ENCODE measurements at places on chromosomes 4 and X. TPM values are rescaled to one million over a fixed set of nuclear protein-coding genes. Genes with fewer than 3 reads are reported as not detected.

NLRP2B gene
- not detected for polyA plus RNA-seq

TCEAL2 gene
- 2.0 TPM for polyA plus RNA-seq

ALAS2 gene
- 39.7 TPM for polyA plus RNA-seq

HERC3 gene
- 18.3 TPM for polyA plus RNA-seq

TEX13D gene
- polyA plus RNA-seq = not detected

TSPAN6 gene
- polyA plus RNA-seq = 86.6 TPM

DNA sequence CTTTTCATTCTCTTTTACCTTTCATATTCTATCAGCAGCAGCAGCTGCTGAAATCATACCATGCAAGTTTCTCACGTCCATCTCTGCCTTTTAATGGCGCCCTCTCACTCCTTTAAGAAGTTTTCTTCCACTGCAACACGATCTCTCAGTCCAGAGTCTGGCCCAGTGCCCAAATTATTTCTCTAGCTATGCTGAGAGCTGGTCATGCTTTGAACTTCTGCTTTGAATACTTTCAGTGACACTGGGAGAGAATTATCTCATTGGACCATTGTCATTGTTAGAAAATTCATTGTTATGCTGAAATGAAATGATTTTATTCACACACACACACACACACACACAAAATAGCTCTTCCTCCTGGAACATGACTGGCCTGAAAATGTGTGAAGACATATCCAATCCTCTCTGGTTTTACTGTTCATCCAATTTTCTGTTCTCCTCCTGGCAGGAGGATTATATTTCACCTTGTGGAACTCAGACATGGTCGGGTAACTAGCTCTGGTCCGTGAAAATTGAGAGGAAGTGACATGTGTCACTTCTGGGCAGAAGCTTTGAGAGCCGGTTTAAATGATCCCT lies 1.3 kb upstream of the PDHA1 start:
- DNase-seq = no peak

- no peak for DNase-seq
Observed at GRCh38 chrX:85303544-85303943, 59.8 kb downstream of the ZNF711 start.

DNA sequence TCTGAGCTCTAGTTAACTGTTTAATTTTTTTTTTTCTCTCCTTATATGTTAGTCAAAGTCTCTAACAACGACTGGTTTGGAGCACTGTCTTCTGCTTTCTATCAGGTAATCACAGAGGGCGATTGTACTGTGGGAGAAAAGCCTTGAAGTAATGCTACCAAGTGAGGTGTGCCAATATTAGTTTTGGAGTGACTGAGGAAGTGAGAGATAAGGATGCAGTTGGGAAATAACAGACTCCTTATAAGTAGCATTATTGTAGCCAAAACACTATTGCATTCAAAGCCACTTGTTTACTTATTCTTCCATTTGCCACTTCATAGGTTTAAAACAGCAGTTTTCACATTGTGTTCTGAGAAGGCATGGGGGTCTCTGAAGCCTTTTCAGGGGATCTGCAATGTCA lies 79.1 kb upstream of the SLC6A14 start:
- DNase-seq = peak; percentile 4

GRCh38 chr4:6337331-6337935 lies 67.8 kb downstream of the WFS1 start:
- no peak for DNase-seq

GRCh38 chrX:113770806-113771205 lies 813.1 kb upstream of the HTR2C start:
- DNase-seq = no peak

- DNase-seq = no peak
Observed at GRCh38 chr4:105061731-105062130, 84.9 kb upstream of the TET2 start.

GRCh38 chrX:129600981-129601424 lies 53.8 kb downstream of the APLN start:
- no peak for DNase-seq

All from right lung (tissue), 10 donors.